ENCODE measurements at places on chromosomes 2 and 18.

DNA sequence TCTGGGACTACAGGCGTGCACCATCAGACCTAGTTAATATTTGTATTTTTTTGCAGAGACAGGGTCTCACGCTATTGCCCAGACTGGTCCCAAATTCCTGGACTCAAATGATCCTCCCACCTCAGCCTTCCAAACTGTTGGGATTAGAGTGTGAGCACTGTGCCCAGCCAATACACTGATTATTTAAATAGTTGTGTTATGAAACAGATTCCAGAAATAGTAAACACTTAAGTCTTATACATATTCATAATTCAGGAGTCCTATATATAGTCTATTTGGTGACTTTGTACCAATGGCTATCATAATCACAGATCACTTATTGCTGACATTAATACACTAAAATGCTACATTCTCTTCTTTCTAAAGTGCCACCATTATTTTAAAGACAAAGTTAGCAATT, 12.8 kb downstream of the NFU1 start:
- no peak for DNase-seq

DNA sequence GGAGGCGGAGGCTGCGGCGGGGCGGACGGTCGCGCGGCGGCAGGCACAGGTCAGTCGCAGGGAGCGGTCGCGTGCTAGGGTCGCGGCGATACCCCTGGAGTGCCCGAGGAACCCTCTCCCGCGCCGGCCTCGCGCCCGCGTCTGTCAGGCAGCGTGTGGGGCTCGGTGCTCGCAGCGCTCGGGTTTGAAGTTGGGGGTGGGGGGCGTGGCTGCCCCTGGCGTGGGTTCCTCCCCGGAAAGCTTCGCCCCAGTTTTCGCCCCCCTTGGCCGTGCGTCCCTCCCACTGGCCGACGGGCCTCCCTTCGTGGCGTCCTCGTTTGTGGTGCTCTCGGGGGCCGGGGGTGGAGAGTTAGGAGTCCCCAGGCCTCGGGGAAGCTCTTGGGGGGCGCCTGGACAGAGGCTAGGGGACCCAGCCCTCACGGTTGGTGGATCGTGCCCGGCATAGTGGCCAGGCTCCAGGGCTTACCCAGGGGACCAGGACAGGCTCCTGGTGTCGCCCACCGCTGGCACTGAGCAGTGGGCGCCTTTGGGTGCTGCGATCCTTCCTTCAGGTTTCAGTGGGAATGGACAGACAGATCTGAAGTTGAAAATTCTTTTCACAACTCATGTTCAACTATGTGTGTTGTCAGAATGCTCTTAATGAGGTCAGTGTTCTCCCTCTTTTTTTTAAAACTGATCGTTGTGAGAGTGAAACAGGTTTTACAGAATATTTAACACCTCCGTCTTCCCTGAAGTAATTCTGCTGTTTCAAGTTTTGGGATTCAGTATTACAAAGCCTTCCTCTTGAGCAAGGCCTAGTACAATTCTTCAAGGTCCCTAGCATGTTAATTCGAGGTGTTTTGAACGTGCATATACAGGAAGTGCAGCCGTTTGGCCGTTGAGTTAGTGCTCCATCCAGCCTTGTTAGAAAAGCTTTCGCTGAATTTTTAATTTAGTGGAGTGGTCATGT, 604 bp downstream of the RALBP1 start:
- DNase-seq: no peak

DNA sequence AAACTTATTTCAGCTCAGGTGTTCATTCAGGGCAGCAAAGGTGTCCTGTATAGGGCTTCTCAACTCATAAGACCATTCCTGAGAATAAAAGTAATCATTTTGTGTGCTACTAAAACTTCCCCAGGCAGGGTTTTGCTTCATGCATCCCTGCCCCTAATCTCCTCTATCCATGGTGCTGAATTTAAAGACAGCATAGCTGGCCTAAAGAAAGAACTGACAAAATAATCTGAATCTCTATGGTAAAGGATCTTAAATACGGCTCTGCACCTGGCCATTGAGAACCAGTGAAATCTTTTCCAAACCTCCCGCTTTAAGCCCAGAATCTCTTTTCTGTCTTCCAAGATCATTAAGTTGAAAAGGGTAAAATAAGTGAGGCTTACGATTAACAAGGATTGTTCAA, 292.1 kb upstream of the KLHL29 start:
- DNase-seq: no peak

GRCh38 chr2:74691929-74692328, 37.9 kb downstream of the SEMA4F start:
- DNase-seq: no peak

DNA sequence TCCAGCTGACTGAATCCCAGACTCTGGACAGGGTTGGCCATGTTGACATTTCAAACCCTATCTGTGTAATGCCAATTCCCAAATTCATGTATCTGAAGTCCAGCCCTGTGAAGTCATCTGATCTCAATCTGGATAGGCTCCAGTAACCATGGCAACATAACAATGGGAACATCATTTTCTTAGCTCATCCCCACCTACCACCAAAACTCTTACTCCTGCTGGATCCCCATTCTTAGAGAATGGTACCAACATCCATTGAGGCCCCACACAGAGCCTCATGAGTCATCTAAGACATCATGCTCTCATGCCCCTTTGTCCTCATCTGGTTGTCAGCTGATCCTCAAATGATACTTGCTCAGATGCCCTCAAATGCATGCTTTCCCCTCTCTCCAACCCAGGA, 58.9 kb upstream of the TEX51 start:
- no peak for DNase-seq

GRCh38 chr2:98664323-98664722, 55.9 kb downstream of the UNC50 start:
- DNase-seq: no peak

DNA sequence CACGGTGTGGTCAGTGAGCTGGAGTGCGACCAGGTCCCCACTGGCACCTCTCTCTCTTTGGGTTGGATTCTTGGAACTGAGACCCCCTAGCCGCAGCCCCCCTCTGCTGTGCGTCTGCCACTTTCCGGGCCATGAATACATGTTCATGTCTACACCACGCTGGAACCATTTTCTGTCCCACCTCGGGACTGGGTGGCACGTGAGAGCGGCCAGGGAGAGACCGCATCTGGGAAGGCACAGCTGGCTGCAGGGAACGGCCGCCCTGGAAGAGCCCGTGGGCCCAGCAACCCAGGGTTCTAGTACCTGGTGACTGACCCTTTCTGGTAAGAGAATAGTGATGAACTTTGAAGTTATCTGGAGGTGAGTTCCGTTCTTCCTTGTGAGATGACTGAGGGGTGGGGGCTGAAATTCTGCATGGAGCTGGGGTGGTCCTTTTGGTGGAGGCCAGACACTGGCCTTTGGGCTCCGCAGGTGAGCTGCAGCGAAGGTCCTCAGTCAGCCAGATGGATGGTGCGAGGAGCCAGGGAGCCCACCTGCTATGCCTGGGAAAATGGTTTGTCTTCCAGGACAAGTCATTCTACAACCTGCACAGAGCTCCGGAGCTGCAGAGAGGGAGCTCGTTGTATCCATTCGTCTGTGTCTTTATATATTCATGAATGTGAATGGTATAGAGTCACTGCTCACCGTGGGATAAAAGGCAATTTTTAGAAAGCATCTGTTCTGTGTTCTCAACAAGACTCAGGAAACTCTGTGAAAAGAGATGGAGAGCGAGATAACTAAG, 223.5 kb downstream of the NDUFA10 start:
- no peak for DNase-seq

- DNase-seq: no peak
Observed at GRCh38 chr2:239916205-239917124, 108.7 kb downstream of the NDUFA10 start.

GRCh38 chr18:48668466-48669179, 129.8 kb downstream of the CTIF start:
- DNase-seq: no peak

DNA sequence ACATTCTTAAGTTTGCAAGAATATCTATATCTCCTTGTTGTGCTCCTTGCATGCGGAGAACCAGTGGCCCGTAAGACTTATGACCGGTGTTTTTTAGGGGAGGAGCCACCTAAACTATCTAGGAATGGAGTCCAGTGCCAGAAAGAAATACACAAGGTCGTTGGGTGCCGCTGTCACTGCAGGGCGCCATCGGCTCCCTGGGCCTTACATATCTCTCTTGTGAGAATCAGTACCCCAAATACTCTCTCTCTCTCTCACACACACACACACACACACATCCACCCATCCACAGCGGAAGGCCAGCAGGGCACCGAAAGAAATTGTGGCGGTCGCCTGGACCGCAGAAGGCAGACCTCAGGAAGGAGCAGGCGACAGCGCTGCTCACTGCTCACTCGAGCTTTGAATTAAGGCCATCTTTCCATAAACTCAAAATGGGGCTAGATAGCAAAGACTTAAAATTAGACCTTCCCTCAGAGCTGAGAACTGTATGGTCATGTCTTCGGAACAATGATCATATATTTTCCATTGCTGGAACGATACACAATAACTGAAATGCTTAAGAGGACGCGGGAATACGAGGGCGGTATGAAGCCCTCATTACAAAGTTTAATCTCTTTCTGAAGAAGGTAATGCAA, 10.4 kb downstream of the NR4A2 start:
- DNase-seq: no peak

DNA sequence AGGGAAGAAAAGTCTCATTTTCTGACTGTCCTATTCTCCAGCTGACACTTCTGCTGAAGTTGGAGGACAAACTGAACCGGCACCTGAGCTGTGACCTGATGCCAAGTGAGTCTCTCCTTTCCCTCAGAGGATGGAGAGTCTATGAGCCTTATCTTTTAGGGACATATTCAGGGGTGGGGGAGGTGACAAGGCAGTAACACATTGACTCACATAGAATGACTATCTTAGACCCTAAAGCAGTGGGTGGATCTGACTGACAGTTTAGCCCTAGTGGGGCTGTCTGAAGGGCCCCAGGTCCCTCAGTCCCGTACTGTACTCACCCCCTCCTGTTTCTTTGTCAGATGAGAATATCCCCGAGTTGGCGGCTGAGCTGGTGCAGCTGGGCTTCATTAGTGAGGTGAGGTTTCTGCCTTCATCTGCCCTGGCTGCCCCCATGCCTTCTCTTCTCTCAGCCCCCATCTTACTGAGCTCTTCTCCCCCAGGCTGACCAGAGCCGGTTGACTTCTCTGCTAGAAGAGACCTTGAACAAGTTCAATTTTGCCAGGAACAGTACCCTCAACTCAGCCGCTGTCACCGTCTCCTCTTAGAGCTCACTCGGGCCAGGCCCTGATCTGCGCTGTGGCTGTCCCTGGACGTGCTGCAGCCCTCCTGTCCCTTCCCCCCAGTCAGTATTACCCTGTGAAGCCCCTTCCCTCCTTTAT, 805 bp upstream of the KRTCAP3 start:
- DNase-seq: no peak

- no peak for DNase-seq
Observed at GRCh38 chr2:72927619-72928550, 10.6 kb downstream of the EMX1 start.

- no peak for DNase-seq
Observed at GRCh38 chr2:119694845-119695521, 16.0 kb downstream of the TMEM177 start.

DNA sequence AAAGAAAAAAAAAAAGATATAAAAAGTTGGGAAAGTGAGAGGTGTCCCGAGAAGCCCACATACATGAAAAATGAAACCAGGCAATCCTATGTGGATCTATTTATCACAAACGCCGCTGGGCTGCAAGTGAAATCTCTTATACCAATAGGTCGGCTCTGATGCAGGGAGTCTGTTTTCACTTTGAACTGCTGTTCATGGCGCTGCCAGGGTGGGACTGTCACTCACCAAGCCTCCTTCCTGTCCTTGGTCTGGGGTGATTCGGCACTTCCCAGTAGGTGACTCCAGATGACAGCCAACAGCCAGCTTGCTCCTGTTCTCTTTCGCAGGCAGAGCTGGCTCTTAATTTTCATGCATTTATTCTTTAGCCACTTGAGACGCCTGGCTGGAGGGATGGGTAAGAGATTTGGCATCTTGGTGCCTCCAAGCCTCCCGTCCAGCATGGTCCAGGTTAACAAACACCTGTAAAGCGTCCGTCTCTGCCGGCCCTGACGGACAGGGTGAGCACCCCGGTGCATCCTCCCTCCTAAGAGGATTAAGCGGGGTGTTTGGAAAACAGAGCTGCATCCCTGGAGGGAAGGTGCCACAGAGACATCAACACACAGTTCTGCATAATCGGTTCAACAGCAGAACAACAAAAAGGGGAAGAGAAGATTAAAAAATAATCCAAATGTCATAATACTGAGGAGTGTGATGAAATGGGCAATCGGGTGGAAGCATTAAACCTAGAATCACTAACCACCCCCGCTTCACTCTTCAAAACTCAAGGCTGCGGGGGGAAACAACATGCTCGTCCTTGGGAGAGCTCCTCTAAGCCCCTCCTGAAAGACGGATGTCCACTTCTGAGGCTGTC, 58.7 kb downstream of the STEAP3 start:
- no peak for DNase-seq

- no peak for DNase-seq
Observed at GRCh38 chr18:62175521-62175920, 11.3 kb downstream of the PIGN start.

All from AG04449 (cell line).